GM23338 (cell line): ENCODE measurements at places on chromosomes 16 and 17. TPM values are rescaled to one million over a fixed set of nuclear protein-coding genes. Genes with fewer than 3 reads are reported as not detected.

The GINS3 gene
- 17.0 and 17.8 TPM in 2 replicates for total RNA-seq

The LLGL2 gene
- 63.9 and 78.5 TPM in 2 replicates for total RNA-seq

DNA sequence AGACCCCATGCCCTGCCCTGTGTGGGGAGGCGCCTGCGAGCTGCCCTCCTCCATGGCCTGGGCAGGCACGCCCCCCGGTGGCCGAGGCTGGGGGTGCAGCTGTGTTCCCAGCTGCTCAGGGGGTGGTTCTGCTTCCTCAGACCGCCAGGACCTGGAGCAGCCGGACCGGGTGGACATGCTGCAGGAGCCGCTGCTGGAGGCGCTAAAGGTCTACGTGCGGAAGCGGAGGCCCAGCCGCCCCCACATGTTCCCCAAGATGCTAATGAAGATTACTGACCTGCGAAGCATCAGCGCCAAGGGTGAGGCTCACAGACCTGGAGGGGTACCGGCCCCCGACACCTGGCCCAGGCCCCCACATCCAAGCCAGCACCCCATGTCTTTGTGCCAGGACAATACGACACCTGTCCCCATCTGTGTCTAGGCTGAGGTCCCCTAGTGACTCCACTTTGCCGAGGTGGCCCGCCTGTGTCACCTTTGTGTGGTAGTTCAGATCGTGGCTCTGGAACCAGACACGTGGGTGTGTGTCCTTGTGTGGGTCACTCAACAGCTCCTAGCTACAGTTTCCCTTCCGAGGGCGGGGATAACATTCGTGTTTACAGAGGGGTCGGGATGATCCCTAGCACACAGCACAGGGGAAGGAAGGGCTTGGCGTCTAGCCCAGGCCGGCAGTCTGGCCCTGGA lies 9.3 kb downstream of the GJD3 start:
- peak; percentile 88 for DNase-seq

GRCh38 chr16:75627851-75628250 lies 4.8 kb upstream of the ADAT1 start:
- DNase-seq: no peak

GRCh38 chr17:15882777-15883176 lies 62.2 kb upstream of the ADORA2B start:
- no peak for DNase-seq

DNA sequence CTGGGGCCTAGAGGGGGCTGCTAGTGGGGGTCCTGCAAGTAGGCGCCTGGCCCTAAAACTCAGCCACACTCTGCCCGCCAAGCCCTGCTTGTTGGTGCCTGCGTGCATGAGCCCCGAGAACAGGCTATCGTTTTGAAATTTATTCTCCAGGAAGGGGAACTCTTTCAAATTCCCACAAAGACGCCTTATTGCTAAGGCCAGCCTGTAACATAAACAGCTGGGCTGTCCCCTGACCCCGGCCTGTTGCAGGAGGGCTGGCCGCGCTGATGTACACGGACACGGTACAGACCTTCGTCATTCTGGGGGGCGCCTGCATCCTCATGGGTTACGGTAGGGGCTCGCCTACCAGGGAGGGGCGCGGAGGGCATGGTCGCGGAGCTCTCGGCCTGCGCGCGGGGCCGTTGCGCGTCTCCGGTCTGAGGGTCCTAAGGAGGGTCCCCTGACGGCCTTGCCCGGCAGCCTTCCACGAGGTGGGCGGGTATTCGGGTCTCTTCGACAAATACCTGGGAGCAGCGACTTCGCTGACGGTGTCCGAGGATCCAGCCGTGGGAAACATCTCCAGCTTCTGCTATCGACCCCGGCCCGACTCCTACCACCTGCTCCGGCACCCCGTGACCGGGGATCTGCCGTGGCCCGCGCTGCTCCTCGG lies 4.3 kb downstream of the SLC5A2 start:
- DNase-seq: no peak

- DNase-seq: no peak
Measured at GRCh38 chr17:78803186-78803845, 21.2 kb upstream of the CYTH1 start.

- DNase-seq: no peak
Measured at GRCh38 chr17:32266051-32266388, 388 bp downstream of the RHBDL3 start.
